ENCODE measurements at places on chromosomes 7 and 10. TPM values are rescaled to one million over a fixed set of nuclear protein-coding genes. Genes with fewer than 3 reads are reported as not detected.
A peak's percentile ranks its signal among the peaks of the same experiment; 100 is the strongest.

Gene OGDHL
- 2.6 TPM for total RNA-seq

- DNase-seq = no peak
Measured at GRCh38 chr7:139813151-139813550, 15.9 kb upstream of the TBXAS1 start.

DNA sequence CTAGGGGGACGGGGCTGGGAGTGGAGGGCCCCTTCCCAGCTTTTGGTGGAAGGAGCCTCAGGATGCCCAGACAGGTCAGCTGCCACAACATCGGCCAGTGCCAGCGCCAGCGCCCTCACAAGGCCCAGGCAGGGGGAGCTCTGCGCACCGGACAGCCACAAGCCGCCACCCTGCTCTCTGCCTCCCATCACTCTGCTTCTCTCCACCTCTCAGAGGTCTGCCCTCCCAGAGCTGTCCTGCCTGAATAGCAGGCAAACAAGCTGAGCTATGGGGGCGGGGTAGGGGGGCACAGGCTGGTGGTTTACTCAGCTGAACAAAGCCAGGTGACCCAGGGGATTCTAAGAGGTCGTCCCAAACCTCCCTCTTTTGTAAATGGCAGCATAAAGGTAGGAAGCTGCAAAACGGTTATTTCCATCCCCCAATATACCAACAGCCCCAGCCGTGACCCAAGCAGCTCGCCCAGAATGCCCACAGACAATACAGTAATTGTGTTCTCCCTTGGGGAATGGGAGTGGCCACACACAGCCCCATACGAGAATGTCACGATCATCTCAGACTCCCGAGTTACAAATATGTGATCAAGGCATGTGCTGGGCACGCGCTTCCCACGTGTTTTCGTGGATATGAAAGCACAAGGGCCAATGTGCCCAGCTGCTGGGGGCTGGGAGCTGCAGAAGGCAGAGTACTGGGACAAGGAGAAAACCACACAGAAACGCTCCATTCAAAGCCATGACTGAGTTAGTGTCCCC, 19.7 kb downstream of the FAM53B start:
- no peak for DNase-seq

DNA sequence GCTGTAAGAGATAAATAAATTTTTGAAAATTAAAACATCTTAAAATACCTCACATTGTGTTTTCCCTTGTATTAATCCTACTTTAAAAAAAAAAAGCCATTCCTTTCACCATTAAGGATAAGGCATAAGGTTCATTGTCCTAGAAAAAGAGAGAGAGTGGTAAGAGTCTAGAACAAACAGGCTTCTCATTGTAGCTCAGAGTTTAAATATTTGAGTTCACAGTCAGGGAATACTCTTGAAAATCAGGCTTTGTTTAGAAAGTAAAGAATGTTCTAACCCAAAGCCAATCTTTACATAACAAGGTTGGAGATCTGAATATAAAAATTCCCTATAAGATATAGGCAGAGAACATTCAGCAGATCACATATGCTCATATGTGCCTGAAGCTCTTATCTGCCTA, 40.2 kb upstream of the TES start:
- no peak for DNase-seq

DNA sequence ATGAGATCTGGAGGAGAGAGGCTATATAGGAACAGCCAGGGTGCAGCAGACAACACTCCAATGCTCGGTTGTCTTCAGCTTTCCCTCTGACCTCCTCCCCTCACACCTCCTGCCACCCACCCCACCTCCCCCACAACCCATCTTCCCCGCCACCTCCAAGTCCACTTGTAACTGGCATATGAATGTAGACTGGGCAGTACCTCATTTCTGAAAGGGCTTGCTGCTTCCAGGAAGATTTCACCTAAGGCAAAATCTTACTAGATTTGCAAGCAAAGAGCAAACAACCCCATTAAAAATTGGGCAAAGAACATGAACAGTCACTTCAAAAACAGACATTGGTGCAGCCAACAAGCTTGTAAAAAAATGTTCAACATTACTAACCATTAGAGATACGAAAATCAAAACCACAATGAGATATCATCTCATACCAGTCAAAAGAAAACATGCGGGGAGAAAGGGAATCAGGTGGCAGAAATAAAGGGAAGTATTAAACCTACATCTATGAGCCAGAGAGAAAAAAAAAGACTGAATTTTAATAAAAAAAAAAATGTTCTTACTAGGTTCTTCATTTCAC, 164.6 kb upstream of the C1GALT1 start:
- DNase-seq = peak; percentile 93

DNA sequence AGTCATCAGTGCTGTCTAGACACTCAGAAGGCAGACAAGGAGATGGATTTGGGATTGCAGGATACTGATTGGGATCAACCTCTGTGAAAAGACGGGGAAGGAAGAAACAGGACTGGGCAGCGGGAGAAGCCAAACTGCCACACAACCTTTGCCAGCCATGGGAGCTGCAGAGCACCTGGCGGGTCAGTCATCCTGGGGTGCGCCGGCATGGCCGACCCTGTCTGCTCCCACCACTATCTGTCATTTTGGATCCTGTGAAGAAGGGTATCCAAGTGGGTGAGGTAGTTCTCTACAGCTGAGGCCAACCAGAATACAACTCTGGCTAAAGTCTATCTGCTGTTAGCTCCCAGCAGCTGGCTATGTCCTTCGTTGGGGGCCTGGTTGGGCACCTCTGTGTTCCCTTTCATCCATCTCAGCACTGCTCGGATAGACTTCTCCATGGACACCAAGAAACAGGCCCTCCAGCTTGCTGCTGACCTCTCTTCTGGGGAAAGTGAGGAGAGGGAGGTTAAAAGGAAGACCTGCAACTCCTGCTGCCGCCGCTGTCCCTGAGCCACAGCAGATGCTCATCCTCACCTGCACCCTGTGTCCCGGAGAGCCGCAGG, 11.7 kb upstream of the RBM17 start:
- DNase-seq = no peak

GRCh38 chr7:129405527-129405926, 28.7 kb upstream of the STRIP2 start:
- DNase-seq = no peak

DNA sequence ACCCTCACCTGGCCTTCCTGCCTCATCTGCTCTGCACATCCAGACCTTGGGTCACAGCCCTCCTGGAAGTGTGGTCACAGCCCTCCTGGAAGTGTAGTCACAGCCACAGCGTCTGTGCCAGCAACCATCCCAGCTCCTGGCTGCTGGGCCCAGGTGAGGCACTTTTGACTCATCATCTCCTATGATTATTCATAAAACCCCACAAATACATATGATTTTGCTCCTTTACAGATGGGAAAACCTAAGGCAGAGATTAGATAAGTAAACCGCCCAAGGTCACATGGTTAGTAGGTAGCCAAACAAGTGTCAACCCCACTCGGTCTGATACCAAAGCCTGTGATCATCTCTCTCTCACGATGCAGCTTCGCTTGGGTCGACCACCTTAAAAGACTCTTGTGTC, 94.3 kb downstream of the PRLHR start:
- DNase-seq = peak; percentile 81

- no peak for DNase-seq
Measured at GRCh38 chr10:63480237-63480636, 14.5 kb upstream of the JMJD1C start.

Gene FIGNL1
- total RNA-seq = 27.2 TPM

Gene CHN2
- total RNA-seq = 7.7 TPM

GRCh38 chr7:158301207-158301606, 286.4 kb downstream of the PTPRN2 start:
- DNase-seq = peak; percentile 64

- no peak for DNase-seq
Measured at GRCh38 chr7:19427944-19428343, 280.9 kb downstream of the POLR1F start.

Gene POMZP3
- total RNA-seq = 10.1 TPM

DNA sequence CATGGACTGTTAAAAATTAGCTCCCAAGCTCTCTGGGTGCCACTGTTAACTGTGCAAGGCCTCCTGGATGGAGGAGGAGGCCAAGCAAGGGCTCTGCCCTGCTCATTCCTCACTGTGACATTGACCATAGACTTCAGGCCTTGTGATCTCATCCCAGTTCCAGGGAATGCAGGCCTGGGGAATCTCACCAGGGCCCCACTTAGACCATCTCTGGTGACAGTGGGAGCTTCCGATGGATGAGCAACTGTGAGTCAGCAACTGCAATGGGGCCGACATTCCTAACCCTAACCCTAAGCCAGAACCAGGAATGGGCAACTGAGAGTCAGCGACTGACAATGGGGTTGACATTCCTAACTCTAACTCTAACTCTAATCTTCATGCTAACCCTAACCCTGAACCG, 50.4 kb upstream of the MSMB start:
- DNase-seq = peak; percentile 2

- peak; percentile 51 for DNase-seq
Measured at GRCh38 chr10:104622598-104623209, 18.4 kb upstream of the SORCS3 start.

Gene TMEM273
- not detected for total RNA-seq

GRCh38 chr10:75487755-75488125, 56.3 kb downstream of the LRMDA start:
- DNase-seq = no peak

Gene PCGF6
- total RNA-seq = 8.8 TPM

Gene MET
- 118 TPM for total RNA-seq

Gene ZNF425
- total RNA-seq = 1.6 TPM

- DNase-seq = peak; percentile 72
Measured at GRCh38 chr10:71975871-71976725, 11.9 kb downstream of the CHST3 start.

DNA sequence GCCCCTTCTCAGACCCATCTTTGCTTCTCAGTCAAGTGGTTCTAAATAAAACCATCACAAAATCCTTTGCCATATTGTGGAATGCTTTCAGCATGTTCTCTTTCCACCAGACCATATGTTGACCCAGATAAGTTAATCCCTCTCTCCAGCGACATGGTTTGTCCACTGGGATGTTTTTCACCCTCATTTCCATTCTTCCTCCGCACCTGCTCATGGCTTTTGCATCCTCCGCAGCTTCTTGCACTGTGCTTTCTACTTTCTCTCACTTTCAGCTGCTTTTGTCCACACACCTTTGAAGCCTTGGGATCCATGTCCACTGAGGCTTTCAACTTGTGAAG, 52.3 kb upstream of the WAC start:
- DNase-seq = no peak

Gene GPC2
- 2.3 TPM for total RNA-seq

Gene GET4
- total RNA-seq = 115 TPM

Gene CALML3
- not detected for total RNA-seq

GRCh38 chr7:138449580-138449979, 10.5 kb upstream of the TRIM24 start:
- no peak for DNase-seq

GRCh38 chr10:109456566-109457301, 466.6 kb downstream of the XPNPEP1 start:
- no peak for DNase-seq

DNA sequence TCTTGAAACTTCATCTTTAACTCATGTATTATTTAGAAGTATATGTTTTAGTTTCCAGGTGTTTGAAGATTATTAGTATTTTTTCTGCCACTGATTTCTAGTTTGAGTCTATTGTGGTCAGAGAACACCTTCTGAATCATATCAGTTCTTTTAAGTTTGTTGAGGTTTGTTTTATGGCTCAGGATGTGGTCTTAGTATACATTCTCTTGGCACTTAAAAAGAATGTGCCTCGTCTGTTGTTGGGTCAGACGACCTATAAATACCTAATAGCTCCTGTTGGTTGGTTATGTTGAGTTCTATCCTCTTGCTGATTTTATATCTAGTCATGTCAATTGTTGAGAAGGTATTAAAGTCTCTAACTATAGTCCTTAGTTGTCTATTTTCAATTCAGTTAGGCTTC, 15.9 kb downstream of the TDRD1 start:
- DNase-seq = peak; percentile 58

- no peak for DNase-seq
Measured at GRCh38 chr7:93008833-93009232, 108.9 kb downstream of the SAMD9 start.

Gene HOXA1
- 1.4 TPM for total RNA-seq

GRCh38 chr7:151896486-151896885, 19.6 kb upstream of the PRKAG2 start:
- no peak for DNase-seq

GRCh38 chr10:70622981-70623844, 20.7 kb upstream of the PRF1 start:
- DNase-seq = no peak

DNA sequence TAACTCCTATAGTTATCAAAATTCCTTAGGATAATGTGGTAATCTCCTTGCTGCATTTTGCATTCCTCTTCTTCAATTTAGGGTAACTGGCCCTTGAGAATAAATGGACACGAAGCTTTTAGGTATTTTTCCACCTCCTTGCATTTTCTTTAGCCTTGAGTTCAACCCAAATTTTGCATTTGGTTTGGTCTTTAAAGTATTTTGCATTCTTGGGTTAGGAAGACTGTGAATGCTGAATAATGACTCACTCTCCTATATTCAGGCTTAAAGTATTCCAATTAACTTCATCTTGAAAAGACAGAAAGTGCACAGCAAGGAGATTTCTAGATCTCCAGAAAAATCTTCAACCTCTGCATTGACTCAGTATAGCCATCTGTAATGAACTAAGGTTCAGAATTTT, 47.3 kb downstream of the TFPI2 start:
- DNase-seq = no peak

Gene PTN
- total RNA-seq = 0.07 TPM

DNA sequence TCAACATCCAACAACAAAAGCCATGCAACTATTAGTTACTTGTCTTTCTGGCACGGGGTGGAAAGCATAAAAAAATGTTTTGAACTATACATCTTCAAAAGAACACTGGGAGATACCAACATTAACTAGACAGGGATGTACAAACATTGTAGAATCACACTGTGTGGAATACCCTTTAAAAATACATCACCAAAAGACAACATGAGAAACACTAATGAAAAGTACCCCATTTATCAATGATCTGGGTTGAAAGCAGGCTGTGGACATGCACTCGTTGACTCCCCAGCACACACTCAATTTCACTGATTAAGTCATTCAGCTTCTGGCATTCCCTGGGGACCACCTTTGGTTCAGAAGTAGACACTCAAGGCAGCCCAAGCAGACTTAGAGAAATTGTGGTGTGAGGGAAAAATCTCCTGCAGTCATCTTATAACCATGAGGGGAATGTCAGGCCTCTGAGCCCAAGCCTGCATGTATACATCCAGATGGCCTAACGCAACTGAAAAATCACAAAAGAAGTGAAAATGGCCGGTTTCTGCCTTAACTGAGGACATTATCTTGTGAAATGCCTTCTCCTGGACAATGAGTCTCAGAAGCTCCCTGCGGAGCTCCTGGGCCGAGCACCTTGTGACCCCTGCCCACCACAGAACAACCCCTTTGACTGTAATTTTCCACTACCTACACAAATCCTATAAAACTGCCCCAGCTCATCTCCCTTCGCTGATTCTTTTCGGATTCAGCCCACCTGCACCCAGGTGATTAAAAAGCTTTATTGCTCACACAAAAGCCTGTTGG, 53.0 kb downstream of the CACUL1 start:
- DNase-seq = no peak

Measured in PC-3 (cell line).